Osteocyte (in vitro differentiated cells): ENCODE measurements at places on chromosomes 5 and 9.

- no peak for DNase-seq
These were observed 16.7 kb downstream of the QRFP start for GRCh38 chr9:130879863-130880411.

- DNase-seq, result no peak
These were observed 185.8 kb downstream of the CD180 start for GRCh38 chr5:67010684-67011409.

- DNase-seq, result no peak
These were observed 172.2 kb downstream of the CCDC192 start for GRCh38 chr5:127875235-127876021.

DNA sequence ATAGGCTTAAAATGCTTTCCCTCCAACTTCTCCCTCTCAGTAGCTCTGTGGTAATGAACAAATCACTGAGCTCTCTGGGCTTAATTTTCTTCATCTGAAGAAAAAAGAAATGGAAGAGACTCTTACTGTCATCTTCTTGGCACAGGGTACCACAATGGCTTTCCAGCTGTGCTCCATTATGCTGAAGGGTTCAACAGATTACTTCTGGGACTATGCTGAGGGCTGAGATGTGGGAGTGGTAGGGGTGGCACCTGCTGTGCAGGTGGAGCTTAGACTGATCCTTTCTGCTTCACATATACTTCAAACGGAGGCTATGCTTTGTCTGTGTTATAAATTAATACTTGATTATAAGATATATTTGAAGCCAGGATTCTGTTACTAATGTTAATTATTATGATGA, 840.2 kb upstream of the C9orf72 start:
- DNase-seq, result no peak

DNA sequence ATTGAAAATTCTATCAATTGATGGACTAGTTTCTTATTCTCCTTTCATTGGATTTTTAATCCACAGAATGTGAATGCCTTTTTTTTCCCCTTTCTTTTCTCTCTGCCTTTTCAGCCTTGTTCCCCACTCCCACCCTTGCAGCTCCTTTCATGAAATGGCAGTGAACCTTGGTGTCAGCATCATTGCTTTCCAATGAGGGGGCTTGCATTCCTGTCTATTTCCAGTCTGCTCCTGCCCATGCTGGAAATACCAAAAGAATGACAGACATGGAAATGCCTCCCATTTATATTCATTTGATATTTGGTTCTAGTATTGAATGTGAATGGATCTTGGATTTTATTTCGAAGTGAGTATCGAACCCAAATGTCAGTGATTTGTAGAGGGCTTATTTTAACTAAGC, 162.7 kb upstream of the SGCD start:
- DNase-seq, result no peak

- DNase-seq, result no peak
These were observed 33.4 kb downstream of the WDR70 start for GRCh38 chr5:37412515-37412914.

- DNase-seq, result no peak
These were observed 455.3 kb downstream of the RAB3C start for GRCh38 chr5:59037941-59038797.

- DNase-seq, result no peak
These were observed 33.2 kb downstream of the SPOCK1 start for GRCh38 chr5:137465930-137466329.

- no peak for DNase-seq
These were observed 13.7 kb upstream of the PSMB7 start for GRCh38 chr9:124428751-124429529.

GRCh38 chr5:143923634-143924266, 111.8 kb downstream of the HMHB1 start:
- DNase-seq, result no peak

DNA sequence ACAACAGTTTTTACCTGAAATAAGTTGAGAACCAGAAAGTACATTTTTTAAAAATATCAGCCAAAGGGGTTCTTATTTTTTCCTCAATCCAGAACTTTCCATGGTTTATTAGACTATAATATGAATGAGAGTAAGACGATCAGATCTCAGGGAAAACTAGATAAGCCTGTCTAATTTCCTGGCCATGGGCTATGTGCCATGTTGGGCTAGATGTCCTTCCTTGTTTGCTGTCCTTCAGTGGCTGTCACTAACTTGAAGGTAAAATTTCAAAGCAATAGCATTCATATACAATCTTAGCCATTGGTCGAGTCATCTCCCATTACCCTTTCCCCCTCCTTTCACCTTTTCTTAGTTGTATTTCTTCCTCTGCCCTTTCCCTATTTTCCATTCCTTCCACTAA, 179.5 kb upstream of the PPP1R2B start:
- DNase-seq, result no peak

GRCh38 chr5:54669845-54670244, 152.3 kb downstream of the SNX18 start:
- DNase-seq, result no peak
